ENCODE measurements at places on chromosomes 4 and X.

DNA sequence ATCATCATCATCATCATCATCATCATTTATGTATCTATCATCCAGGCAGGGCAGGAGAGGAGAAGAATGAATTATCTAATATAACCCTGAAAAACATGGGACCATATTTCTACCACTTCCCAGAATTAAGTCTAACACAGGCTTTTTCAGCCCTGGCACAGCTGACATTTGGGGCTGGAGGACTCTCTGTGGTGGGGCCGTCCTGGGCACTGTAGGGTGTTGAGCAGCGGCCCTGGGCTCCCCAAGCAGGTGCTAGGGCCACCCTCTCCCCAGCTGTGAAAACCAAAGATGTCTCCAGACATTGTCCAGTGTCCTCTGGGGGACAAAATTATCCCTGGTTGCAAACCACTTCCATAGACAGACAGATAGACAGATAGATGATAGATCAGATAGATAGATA lies 288.4 kb downstream of the CRLF2 start:
- DNase-seq, result no peak

DNA sequence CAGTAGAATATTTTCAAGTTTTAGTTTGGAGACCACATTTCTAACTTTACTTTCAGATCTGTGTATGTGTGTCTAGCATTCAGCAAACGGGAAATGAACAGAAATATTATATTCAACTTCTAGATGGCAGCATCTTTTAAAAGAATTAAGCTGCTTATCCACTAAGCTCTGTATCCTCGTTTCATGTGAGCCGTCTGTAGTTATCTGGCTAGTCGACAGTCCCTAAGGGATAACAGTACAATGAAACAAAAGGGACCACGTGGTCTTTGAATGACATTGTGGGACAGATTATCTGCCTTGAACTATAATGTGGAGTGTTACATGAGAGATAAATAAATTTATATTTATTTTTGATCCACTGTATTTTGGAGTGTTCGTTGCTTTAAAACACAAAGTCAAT lies 35.8 kb upstream of the PRSS12 start:
- DNase-seq, result no peak

GRCh38 chr4:126097155-126097799 lies 782.5 kb downstream of the FAT4 start:
- DNase-seq, result no peak

GRCh38 chrX:56726605-56727004 lies 2.4 kb upstream of the NBDY start:
- peak; percentile 15 for DNase-seq

DNA sequence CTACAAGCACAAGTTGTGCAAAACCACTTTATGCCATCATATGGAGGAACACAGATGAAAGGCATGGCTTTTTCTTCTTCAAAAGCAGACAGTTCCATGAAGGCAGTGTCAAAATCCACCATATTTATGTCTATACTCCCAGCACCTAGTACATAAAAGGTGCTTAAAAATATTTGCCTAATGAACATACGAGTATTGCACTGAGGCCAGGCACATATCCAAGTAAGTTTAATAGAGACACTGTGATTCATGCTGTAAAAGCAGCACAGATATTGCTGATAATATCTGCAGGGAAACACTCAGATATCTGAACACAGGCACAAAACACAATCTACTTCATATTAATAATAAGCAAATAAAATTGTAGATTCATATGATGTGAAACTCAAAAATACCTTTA lies 48.1 kb upstream of the CXCL8 start:
- DNase-seq, result no peak

- no peak for DNase-seq
Measured at GRCh38 chr4:4542774-4543485, 1.1 kb upstream of the STX18 start.

GRCh38 chrX:65925005-65925404 lies 114.9 kb downstream of the VSIG4 start:
- DNase-seq, result no peak

GRCh38 chr4:20805716-20806115 lies 105.5 kb downstream of the PACRGL start:
- no peak for DNase-seq

- DNase-seq, result peak; percentile 7
Measured at GRCh38 chr4:8540586-8540985, 39.6 kb upstream of the GPR78 start.

- peak; percentile 4 for DNase-seq
Measured at GRCh38 chr4:8581094-8581861, 1.1 kb downstream of the GPR78 start.

- DNase-seq, result no peak
Measured at GRCh38 chrX:63434665-63435064, 83.5 kb upstream of the SPIN4 start.

DNA sequence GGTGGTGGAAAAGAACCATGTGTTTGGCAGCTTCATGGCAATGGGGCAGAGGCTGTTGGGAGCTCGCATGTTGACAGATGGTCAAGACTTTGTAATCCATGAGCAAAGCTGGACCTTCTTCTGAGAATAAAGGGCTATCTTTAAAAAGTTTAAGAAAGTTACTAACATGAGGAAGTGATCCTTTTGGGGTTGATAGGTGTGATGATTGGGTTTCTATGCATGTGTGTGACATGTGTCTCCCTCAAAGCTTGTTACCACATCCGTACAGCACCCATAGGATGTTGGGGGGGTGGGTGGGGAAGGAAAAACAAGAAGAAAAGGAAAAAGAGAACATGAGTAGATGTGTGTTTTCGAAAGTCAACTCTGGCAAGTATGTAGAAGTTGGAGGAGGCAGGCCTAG lies 123.0 kb upstream of the TLR3 start:
- DNase-seq, result no peak

GRCh38 chrX:10171249-10171648 lies 14.5 kb downstream of the CLCN4 start:
- DNase-seq, result no peak

GRCh38 chr4:105599932-105600655 lies 47.7 kb downstream of the ARHGEF38 start:
- no peak for DNase-seq

DNA sequence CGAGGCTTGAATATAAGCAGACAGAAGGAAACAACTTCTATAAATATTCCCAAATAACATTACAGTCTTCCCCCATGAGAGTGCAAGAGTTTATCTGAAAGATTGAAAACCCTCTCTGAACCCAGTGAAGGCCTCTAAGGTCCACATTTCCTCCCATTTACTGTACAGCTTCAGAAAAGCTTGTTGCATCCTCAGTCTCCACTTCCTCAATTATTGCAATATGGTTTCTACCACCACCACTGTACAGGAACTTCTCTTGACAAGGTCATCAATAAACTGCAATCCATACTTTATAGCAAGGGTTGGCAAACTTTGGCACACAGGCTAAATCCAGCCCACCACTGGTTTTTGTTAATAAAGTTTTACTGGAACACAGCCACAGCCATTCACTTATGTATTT lies 239.0 kb downstream of the THOC2 start:
- no peak for DNase-seq

DNA sequence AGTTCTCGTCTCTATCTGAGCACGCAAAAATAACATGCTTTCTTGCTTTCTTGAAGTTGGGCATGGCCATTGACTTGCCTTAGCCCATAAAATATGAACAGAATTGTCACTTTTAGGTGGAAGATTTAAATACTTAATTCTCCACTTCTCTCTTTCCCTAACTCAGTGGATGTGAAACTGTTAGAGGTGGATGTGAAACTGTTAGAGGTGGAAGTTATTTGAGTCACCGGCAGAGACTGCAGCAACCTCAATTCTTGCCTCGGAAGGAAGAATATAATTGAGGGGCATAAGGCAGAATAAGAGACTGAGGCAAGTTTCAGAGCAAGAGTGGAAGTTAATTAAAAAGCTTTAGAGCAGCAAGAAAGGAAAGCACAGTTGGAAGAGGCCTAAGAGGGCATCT lies 2.8 kb upstream of the PARM1 start:
- no peak for DNase-seq

DNA sequence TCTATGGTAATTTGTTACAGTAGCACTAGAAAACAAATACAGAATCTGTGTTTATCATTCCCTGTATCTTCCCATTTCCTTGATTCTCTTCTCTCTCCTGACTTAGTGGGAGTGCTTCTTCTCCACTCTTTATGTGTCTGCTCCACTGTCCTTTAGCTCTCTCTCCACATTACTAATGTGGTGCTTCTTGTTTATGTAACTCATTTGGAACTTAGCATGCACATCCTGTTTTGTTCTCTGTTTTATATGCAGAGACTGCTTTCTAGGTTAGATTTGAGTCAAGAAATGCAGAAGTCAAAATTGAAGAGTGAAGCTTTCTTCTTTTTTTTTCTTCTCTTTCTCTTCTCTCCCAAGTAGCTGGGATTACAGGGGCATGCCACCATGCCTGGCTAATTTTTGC lies 25.9 kb downstream of the ADH1A start:
- no peak for DNase-seq

DNA sequence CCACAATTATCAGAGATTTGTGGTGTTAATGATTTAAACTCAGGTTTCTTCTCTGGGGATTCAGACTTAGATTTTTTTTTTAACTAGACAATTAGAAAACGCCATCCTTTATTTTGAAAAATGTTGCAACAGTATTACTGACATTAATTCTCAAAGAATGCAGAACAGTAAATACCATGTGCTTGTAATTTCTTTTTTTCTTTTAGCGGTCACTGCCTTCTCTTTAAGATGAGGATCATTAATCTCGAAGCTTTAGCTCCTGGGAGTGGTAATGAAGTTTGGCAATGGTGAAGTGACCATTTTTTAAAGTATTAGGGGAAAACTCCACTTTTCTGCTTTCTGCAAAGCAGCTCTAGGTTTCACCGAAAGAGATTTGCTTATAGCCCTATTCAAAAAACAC lies 164.0 kb upstream of the MBNL3 start:
- DNase-seq, result no peak

DNA sequence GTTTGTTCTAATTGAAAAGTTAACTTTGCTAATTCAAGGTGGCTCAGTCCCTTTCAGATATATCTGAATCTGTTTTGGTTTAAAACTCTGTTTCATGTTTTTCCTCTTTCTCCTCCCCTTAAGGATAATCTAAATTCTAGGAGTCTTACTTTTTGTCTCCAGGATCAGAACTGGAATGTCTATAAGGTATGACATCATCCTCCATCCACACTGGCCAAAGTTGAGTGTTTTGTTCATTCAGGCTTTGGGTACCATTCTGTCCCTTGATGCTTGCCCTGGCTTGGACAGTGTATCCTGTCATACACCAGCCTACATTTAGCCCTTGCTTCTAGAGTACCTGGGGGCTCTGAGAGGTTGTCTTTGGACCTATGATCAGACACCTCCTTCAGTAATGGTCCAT lies 56.8 kb upstream of the ANTXR2 start:
- DNase-seq, result no peak

- no peak for DNase-seq
Measured at GRCh38 chr4:127479031-127479622, 153.6 kb upstream of the INTU start.

- no peak for DNase-seq
Measured at GRCh38 chr4:40864531-40864930, 114.8 kb downstream of the NSUN7 start.

DNA sequence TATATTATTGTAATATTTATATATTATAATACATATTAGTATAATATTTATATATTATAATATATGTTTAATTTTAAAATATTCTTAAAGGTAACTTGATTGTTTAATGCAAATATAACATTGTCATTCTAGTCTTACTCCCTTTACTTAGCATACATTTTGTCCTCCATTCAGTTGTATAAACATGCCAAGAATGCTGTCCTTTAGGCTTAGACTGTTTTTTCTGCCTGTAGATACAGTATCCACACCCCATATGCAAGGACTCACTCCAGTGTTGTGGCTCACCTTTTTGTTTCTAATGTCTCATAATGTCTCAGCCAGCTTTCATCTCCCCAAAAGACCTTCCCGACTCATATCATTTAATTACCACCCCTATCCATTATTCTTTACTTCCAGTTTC lies 2110.0 kb downstream of the PCDH7 start:
- no peak for DNase-seq

DNA sequence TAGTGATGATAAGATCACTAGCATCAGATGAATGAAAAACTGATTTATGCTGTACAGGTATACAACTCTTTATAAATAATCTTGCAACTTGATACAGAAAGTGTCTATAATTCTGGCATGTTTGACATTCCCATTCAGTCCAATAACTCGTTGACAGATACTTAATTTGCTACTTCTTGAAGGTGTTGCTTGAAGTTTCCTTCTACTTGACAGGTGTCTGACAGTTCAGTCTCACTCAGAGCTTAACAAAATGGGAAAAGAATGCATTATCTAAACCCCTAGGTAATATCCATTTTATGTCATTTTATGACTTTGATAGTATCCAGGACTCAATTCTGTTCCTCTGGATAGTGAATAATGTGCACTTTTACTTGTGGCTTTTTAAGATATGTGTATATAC lies 508.9 kb downstream of the GRID2 start:
- no peak for DNase-seq

Data from 8988T (cell line).